ENCODE measurements at places on chromosomes 4 and X.

DNA sequence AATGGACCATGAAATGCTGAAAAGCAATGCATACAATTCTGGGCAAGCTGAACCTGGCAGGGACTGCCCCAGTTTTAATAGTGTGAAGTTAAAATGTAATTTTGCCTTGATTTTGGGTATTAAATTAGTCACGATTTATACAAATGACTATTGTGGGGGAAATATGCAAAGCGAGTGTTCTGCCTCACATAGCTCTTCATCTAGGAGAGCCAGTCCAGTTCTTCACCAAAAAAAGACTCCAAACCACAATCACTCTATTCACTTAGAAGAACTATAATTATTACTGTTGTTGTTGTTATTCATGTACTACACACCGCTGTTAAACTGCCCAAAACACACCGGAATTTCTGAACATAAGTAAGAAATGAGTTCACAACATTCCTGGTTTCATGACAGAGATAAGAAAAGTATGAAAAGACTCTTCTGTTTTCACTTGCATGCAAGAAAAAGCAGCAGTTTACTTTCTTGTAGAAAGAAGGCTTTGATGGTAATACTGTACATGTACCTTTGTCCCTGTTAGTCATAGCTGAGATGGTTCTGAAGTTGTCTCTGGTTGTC, 101.9 kb downstream of the QRFPR start:
- no peak for DNase-seq

GRCh38 chrX:35786271-35786670, 11.9 kb upstream of the MAGEB16 start:
- DNase-seq = no peak

DNA sequence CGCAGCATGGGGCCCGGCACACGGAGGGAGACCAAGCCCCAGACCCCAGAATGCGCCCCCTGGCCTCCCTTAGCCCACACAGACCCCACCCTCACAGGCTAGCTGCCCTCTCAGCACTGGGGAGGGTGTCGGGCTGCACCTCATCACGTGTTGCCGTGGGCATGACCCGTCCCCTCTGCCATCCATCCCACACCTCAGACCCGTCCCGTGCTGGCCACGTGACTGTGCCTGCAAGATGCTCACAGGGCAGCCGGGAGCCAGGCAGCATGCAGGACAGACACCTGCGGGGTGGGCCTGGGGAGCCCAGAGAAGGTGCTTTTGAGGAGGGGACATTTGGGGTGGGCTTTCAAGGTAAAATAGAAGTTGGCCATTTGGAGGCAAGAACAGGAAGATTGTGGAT, 4.8 kb downstream of the MSANTD1 start:
- no peak for DNase-seq

DNA sequence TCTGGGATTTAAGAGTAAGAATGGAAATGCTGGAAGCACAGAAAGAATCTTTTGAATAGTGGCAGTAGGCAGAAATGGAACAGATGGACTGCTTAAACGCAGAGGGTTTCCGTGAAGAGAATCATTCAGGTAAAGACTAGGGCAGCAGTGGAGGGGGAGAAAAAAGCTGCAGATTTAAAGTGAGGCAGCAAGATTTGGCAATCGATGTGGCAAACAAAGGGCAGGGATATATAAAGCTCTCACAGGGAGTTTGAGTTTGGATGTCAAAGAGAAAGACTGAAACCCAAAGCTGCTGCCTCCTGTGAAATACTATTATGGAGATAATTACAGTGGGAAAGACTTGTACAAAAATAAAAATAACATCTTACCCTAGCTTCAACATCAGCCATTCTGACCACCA, 384.0 kb downstream of the CENPC start:
- DNase-seq = no peak

- no peak for DNase-seq
These were observed 65.8 kb upstream of the GPRIN3 start for GRCh38 chr4:89373394-89373793.

DNA sequence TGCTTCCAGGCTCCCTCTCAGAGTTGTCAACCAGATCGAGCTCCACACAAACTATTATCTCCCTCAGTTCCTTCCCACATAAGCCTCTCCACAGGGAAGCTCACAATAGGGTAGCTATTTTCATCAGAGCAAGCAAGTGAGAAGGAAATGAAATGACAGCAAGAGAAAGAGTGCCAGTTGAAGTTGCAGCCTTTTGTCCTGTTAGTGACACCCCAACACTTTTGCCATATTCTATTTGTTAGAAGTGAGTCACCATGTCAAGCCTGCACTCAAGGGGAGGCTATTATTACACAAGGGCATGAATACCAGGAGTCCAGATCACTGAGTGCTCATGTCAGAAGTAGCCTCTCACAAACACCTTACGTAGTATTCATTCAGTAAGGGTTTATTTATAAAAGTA, 266.3 kb upstream of the NOCT start:
- DNase-seq = no peak

DNA sequence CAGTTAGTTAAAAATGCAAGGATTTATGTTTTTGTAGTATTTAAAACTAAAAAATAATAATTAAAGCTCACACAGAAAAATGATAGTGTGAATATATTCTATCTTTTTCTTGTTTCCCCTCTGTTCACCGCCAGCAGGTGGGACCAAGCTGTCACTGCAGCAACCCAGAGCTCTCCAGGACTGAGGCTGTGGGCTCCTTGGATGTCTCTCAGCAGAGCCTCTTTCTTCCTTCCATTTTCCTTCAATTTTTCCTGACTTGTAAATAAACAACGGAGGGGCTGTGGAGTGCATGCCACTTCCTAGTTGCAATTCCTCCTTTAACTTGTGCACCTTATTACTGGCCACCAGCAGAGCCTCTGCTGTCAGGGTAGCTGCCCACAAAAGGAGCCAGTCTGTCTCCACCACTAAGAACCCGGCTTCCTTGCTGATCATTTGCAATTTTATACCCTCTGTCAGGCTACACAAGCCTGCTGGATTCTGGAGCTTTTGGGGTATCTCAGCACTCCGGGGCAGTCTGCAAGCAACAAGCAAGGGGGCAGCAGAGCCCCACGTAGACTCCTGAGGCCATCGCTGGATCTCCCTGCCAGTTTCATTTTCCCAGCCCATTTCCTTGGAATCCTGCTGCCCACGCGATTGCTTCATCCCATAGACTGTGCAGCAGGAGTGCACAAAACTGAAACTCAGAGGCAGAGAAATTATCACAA, 1467.4 kb downstream of the C4orf33 start:
- peak; percentile 22 for DNase-seq

DNA sequence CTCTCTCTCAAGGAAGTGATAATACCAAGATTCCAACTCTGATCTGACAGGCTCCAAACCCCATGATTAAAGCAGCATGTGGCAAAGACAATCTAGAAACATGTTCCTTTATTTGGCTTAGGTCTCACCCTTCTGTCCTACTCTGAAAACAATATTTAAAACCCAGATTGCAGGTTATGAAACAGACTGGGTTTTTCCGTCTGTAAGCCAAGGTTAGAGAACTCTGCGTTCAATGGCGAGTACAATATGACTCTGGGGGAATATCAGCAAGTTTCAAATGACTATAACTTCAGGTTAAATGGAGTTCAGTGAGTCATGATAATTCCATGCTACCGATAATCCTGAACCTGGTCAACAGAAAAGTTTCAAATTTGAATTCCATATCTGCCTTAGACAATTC, 50.8 kb downstream of the ANAPC10 start:
- DNase-seq = no peak

DNA sequence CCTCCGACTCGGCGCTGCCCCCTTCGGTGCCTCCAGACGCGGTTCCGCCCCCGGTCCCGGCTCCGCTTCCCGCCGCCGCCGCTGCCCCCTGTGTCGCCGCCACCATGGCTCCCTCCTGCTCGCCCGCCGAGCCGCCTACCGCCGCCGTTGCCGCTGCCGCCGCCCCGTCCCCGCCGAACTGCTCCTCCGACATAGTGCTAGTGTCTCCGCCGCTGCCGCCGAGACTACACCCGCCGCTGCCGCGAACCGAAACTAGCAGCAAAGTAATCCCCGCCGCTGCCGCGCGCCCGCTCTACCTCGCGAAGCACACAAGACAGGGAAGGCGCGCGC, 340 bp downstream of the HNRNPD start:
- DNase-seq = no peak

- no peak for DNase-seq
These were observed 221.6 kb downstream of the DCLK2 start for GRCh38 chr4:150299816-150300215.
